Liver (tissue), 10 donors: ENCODE measurements at places on chromosomes 7 and 10. TPM values are rescaled to one million over a fixed set of nuclear protein-coding genes. Genes with fewer than 3 reads are reported as not detected.

- H3K4me3 ChIP-seq = peak within 1 kb of the TSS; percentile 72
- H3K27ac ChIP-seq = peak within 1 kb of the TSS; percentile 80
- peaks cover 5% of the 10 kb centered on the region for H3K4me1 ChIP-seq
- DNase-seq = peak; percentile 54
- no peaks in the 10 kb centered on the region for H3K27me3 ChIP-seq
- H3K36me3 ChIP-seq = no peaks in the 10 kb centered on the region
Observed at GRCh38 chr10:75431180-75432111, at the start of gene LRMDA. Gene LRMDA (plus strand): TSS chr10:75431624.

- H3K4me1 ChIP-seq = peaks cover 10% of the 10 kb centered on the region
- H3K4me3 ChIP-seq = peak overlapping the region; percentile 86
- H3K27ac ChIP-seq = peak overlapping the region; percentile 64
- peak; percentile 71 for DNase-seq
- H3K36me3 ChIP-seq = no peaks in the 10 kb centered on the region
- H3K27me3 ChIP-seq = no peaks in the 10 kb centered on the region
Observed at GRCh38 chr10:131901181-131901829, 497 bp downstream of the PPP2R2D start.

- no peak overlapping the region for H3K4me3 ChIP-seq
- DNase-seq = no peak
- H3K27ac ChIP-seq = no peak overlapping the region
- no peaks in the 10 kb centered on the region for H3K36me3 ChIP-seq
Observed at GRCh38 chr7:148958061-148958460, 70.2 kb downstream of the PDIA4 start.

DNA sequence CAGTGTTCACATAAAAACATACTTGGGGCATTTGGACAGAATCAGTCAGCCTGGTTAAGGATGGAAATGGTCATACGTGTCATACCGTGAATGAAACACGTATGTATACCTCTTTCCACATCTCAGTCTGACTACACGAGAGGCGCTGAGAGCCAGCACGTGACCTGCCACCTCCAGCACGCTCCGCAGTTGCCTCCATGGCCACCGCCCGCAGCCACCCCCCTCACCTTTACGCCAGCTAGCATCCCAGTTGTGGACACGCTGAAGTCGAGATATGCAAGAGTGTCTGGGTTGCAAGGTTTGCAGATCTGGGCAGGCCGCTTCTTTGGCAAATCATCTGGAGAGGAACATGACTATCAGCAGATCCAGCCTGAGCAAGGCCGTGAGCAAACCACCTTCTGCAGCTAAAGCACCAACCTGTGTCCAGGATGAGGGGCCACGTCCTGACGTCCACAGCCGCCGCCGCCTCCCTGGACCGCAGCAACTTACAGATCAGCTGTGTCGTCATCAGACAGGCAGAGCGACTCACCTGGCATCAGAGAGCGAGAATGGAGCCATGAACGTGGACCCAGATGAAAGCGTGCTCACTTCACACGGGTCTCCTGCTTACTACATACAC lies 209.4 kb downstream of the ZMYND11 start:
- H3K4me1 ChIP-seq = no peaks in the 10 kb centered on the region
- no peak for DNase-seq
- H3K27me3 ChIP-seq = no peaks in the 10 kb centered on the region
- peaks cover 29% of the 10 kb centered on the region for H3K36me3 ChIP-seq
- no peak overlapping the region for H3K27ac ChIP-seq

DNA sequence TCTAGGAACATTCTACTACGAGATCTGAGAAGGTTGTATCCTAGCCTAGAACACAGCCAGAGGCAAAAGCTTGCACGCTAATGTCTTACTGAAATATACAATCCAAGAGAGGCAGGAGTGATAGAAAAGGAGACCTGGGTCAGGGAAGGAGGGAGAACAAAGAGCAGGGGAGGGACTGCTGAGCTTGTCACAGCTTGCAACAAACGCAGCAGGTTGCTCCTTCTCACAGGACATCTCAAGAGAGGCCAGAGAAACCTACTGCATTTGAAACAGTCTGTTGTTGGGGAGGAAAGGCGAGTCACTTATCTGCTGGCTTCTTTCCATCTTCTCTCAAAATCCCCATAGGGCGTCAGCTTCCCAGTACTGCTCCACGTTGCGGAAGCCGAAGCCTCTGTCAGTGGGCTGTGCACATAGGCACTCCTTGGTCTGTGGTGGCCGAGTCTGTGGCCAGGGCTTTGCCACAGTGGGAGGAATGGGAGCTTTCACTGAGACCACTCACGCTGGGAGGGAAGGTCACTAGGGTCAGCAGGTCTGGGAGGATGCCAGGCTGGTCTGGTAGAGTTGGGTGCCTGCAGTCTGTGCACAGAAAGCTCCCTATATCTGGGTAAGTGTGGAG lies 25.8 kb upstream of the GPNMB start:
- no peak overlapping the region for H3K27ac ChIP-seq
- H3K27me3 ChIP-seq = no peaks in the 10 kb centered on the region
- no peak for DNase-seq
- no peaks in the 10 kb centered on the region for H3K4me1 ChIP-seq

ZNF783 gene
- 2.0 TPM for total RNA-seq

MYH16 gene
- total RNA-seq = not detected

GIMAP8 gene
- total RNA-seq = 9.4 TPM

CACNB2 gene
- total RNA-seq = 1.0 TPM

SFXN4 gene
- total RNA-seq = 12.4 TPM

ARHGEF5 gene
- 5.6 TPM for total RNA-seq
